Vagina (tissue), 2 donors: ENCODE measurements at places on chromosomes 4 and X. TPM values are rescaled to one million over a fixed set of nuclear protein-coding genes. Genes with fewer than 3 reads are reported as not detected.

RTL9 gene
- total RNA-seq: not detected

LAMP2 gene
- total RNA-seq: 106 TPM

- H3K4me1 ChIP-seq: no peaks in the 10 kb centered on the region
- H3K36me3 ChIP-seq: no peaks in the 10 kb centered on the region
- no peak overlapping the region for H3K4me3 ChIP-seq
- no peaks in the 10 kb centered on the region for H3K27me3 ChIP-seq
Observed at GRCh38 chr4:5568931-5569330, 139.4 kb downstream of the EVC2 start.

GRCh38 chrX:38356401-38356800, 4.0 kb downstream of the OTC start:
- no peak overlapping the region for H3K4me3 ChIP-seq
- no peaks in the 10 kb centered on the region for H3K27me3 ChIP-seq
- H3K27ac ChIP-seq: no peak overlapping the region
- no peak for DNase-seq
